ENCODE measurements at places on chromosomes 5 and 9.

DNA sequence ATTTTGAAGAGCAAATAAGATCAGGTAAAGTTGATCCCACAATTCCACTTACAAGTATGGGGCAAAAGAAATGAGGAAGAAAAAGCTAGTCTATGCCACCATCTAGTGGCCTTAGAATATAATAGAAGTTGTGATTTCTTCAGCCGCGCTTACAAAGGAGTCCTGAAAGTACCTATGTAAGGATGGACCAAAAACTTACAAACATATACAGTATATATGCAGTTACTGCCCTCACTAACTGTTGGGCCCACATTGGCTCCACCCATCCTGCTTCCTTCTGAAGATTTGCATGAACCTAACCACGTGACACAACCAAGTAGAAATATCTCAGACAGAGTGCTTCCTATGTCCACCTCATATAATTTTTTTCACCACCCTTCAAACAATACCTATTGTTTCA is 11.7 kb upstream of the OR13D1 start:
- peak; percentile 71 for DNase-seq

DNA sequence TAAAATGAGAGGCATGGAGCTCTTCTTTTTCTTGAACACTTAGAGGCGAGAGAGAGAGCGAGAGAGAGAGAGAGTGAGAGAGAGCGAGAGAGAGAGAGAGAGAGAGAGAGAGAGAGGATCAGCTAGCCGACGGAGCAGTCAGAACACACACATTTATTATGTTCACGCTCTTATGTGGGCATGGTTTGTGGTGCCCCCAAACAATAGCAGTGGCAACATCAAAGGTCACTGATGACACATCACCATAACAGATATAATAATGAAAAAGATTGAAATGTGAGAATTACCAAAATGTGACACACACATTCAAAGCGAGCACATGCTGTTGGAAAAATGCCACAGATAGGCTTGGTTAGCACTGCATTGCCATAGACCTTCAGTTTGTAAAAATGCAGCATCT is 116.1 kb downstream of the KDM4C start:
- no peak for DNase-seq

- no peak for DNase-seq
Measured at GRCh38 chr5:136108180-136108611, 24.4 kb upstream of the SMAD5 start.

GRCh38 chr9:71941060-71941568 is 29.7 kb downstream of the C9orf85 start:
- no peak for DNase-seq

DNA sequence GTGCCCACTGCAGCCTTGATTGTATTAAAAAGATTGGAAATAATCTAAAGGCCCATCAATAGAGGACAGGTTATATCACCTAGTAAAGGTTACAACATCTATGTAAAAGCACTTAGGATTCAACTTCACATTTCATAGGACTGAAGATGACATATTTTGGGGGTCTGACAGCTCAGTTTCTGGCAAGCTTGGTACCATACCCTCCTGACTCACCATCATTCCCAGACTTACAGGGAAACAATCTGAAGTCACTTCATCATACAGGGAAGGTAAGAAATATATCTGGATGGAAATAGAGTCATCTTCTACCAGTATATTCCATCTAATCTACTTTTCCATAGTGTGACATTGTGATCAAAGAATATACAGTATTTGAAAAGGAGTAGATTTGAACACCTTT is 28.8 kb upstream of the DAB2 start:
- no peak for DNase-seq

DNA sequence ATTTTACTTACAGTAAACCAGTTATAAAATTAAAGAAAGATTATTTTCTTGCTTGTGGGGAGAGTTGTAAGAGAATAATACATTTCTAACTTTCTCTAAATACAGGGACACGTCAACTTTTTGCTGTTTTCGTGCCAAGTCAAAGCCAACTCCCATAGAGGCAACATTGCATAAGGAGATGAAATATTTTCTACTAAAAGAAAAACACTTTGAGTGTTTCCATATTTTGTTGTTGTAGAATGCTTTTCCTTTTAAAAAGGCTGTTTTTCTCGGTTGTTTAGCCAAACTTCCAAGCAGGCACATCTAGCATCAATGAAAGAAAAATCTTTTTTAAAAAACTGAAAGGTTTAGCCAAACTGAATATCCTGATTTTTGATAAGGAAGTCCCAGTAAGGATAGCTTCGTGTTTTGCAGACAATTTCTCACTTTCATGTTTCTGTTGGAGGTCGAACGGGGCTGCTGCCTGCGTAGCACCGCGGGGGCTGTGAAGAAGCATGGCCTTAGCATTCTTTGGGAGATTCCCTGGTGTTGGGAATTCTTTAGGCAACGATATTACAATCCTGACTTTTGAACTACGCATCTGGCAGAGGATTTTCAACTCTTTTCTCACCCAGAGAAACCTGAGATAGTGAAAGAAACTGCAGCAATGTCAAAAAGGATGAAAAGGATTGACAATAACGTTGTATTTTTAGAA is 108.1 kb upstream of the FBXL7 start:
- no peak for DNase-seq

DNA sequence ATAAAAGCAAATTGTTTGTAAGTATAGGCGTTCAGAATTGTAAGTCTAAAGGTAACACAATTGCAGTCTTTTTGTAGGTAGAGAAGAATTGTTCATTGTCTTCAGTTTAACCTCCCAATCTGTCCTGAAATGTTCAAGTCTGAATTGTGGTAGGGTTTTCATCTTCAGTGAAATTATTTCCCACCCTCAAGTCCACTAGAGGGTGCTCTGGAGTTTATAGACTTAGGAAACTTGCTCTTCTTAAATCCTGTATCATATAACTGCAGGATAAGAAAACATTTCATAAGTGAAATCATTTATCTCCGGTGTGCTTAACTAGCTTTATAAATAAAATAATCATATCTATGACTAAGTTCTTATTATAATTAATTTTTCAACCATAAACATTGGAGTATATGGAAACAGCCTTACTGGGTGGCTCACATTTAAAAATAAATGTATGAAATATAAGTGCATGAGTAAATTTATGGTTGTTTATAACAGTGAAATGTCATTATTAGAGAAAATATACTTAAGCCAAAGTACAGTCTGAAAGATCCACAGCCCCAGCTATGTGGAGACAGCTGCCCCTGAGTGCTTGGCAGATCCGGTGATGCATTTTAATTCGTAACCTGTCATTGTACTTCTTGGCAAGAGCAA is 182.4 kb upstream of the OTULINL start:
- peak; percentile 78 for DNase-seq

DNA sequence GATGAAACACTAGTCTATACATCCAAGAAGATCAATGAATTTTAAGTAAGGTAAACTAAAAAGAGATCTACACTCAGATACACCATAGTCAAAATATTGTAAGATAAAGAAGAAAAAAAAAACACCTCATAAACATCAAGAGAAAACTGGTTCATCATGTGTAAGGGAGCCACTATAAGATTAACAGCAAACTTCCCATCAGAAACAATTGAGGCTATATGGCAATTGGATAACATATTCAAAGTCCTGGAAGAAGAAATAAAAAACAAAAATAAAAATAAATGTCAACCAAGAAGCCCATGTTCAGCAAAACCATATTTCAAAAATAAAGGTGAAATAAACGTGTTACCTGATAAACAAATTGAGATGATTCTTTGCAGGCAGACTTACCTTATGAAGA is 3.6 kb downstream of the OR13C8 start:
- DNase-seq: peak; percentile 7

DNA sequence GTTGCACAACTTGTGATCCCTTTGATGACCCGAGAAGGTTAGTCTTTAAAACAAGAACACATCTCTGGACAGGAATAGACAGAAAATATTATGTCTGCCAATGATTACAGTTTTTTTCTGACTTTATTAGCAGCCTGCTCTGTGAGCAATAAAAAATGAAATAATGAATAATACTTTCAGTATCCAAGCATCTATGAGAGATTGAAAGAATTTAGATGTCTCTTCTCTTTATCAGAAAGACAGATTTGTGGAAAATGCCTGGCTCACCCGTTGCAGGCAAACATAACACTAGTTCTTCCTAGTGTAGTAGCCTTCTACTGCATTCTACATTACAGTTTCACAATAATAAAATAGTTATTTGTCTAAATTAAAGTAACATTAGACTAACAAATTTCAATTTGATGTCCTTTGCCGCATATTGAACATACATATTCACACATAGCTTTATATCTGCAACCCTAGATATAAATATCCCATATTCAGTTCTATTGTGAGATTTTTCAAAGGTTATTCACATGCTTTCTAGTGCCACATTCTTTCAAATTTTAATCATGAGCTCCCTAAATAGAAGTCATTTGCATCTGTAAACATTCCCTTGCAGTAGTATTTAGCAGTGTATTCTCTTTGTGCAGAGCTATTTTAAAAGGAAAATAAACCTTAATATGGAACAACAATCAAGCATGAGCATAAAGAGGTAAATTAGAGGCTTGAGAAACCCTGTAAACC is 267.3 kb downstream of the EFNA5 start:
- no peak for DNase-seq

GRCh38 chr5:171579976-171580411 is 160.5 kb downstream of the FGF18 start:
- no peak for DNase-seq

DNA sequence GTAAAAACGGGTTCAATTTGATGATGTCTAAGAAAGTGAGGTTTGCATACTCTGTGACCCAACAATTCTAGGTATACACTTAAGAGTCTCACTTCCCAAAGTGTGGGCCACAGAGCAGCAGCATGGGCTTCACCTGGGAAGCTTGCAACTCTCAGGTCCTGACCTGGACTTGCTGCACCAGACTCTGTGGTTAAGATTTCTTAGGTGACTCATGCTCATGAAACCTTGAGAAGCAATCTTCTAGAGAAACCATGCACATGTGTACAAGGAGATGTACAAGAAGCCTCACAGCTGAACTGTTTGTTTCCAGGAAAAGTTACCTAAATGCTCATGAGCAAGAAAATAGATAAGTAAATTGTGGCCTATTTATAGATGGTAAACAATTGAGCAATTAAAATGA is 30.0 kb downstream of the DNAJC21 start:
- no peak for DNase-seq

- peak; percentile 86 for DNase-seq
Measured at GRCh38 chr5:115873392-115873791, 31.7 kb downstream of the AP3S1 start.

- DNase-seq: no peak
Measured at GRCh38 chr5:108827131-108827530, 79.4 kb downstream of the FER start.

DNA sequence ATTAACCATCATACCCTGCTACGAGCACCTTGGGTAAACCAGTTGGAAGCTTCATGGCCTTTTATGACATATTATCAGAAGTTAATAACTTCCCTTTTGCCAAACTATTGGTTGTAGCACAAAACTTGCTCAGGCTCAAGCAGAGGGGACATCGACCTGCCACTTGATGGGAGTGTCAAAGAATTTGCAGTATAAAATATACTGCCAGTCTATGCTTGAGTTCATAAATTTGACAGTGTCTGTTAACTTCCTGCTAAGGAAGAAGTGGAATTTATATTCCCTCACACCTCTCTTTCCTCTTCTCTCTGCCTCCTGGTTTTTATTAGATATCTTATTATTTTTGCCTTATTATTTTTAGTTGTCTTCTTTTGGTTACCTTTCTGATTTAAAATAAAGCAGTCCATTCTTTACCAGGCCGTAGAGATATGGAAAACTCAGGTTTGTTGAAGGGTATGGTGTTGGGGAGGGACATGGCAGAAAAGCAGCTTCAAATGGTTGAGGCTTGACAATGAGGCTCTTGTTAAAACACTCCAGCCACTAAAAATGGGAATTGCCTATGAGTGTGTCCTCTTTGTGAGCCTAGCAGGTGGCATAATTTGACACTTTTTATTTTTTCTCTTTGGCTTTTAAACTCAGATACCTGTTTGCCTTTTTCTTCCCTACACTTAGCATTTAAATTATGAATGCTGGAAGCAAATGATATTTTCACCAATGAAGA is 298.0 kb downstream of the DOCK8 start:
- DNase-seq: no peak

DNA sequence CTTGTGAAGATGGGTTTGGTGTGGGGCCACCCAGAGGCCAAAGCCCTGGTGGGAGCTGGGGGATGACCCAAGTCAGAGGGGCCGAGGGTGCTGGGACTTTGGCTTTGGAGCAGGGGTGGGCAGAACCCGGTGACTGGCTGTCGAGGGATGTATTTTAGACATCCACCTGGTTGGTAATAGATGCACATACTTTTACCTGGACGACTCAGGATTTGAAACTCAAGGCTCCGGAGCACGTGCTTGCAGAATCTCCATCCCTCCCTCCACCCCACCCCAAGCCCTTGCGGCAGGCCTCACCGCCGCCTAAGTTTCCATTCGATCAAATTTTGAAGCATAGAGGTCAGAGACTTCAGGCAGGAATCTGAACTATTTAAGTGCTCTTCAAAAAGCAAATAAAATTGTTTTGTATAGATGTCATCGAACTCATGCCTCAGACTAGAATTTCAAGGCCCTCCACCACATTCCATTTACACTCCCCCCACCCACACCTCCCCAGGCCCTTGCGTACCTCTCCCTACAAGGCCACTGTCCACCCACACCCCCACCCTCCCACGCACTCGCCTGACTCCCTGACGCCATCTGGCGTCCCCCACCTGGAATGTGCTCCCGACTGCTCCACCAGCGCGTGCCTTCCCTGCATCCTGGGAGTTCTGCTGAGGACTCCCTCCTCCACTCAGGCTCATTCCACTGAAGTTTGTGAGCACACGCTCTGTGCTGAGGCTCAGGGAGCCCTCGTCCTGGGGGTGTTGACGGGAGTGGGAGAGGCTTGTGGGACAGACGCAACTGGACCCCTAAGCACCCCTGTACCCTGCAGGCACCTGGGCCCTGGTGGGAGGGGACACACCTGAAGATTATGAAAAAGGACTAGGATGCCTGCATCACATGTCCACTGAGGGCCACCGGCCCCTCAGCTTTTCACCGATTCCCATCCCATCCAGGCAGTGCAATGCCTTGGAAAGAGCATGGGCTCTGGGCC is 56.4 kb upstream of the RPL26L1 start:
- peak; percentile 62 for DNase-seq

DNA sequence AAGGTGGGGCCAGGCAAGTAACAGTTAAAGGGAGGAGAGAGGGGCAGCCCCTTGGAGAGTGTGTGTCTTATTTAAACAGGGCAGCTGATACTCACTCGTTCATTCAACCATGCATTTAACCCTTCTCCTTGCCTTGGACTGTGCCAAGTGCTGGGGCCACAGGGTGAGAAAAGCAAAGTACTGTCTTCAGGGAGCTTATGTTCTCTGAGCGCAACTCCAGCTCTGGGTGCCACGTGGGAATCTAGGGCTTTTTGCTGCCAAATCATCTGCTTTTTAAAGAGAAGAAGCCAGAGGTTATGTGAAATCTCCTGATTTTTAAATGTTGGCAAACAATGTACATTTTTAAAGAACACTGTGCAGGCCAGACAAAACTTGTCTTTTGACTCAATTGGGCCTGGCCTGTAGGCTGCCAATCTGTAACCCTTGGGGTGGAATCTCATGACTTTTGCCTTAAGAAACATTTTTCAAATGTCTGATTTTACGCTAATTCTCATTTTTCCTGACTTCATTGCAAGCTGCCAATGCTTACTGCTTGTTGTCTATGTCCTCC is 157.8 kb downstream of the NTRK2 start:
- DNase-seq: no peak
